Daoy (cell line): ENCODE measurements at places on chromosomes 7 and 10. TPM values are rescaled to one million over a fixed set of nuclear protein-coding genes. Genes with fewer than 3 reads are reported as not detected.

Gene MSANTD7
- 14.4 and 14.7 TPM in 2 replicates for total RNA-seq

Gene NAT16
- not detected in 2 replicates for total RNA-seq

Gene INHBA
- total RNA-seq, result 84.7 and 102 TPM in 2 replicates

Gene WASHC2C
- total RNA-seq, result 11.6 and 15.6 TPM in 2 replicates

Gene FAM25C
- not detected in 2 replicates for total RNA-seq

Gene FBXL13
- 3.1 and 8.3 TPM in 2 replicates for total RNA-seq

Gene GCK
- 0.46 TPM in 1 of 2 replicates, not detected in the other for total RNA-seq

Gene VGF
- 6.5 and 10.3 TPM in 2 replicates for total RNA-seq

Gene WNT16
- total RNA-seq, result 0.11 TPM in 1 of 2 replicates, not detected in the other

Gene PTPN20
- total RNA-seq, result not detected in 2 replicates

Gene SPDYE5
- not detected in 2 replicates for total RNA-seq

Gene DAGLB
- 20.0 and 21.5 TPM in 2 replicates for total RNA-seq

Gene MKLN1
- total RNA-seq, result 51.5 and 53.3 TPM in 2 replicates

Gene LIPF
- not detected in 2 replicates for total RNA-seq

Gene HMX2
- 1.1 and 1.3 TPM in 2 replicates for total RNA-seq

Gene CREM
- total RNA-seq, result 29.4 and 30.2 TPM in 2 replicates

Gene C7orf33
- not detected in 2 replicates for total RNA-seq

Gene DNAJC12
- 3.2 and 3.4 TPM in 2 replicates for total RNA-seq

Gene EBLN1
- total RNA-seq, result not detected in 2 replicates

Gene KIF11
- total RNA-seq, result 53.8 and 63.8 TPM in 2 replicates

Gene PLXNA4
- 0.69 and 5.5 TPM in 2 replicates for total RNA-seq

Gene SPDYE2B
- not detected in 2 replicates for total RNA-seq

Gene GPR37
- total RNA-seq, result 0.65 and 1.5 TPM in 2 replicates

Gene FIS1
- total RNA-seq, result 294 and 310 TPM in 2 replicates

Gene SFRP5
- total RNA-seq, result 3.0 and 6.7 TPM in 2 replicates

Gene GRM3
- not detected in 2 replicates for total RNA-seq

Gene VSTM2A
- 0.23 TPM in 1 of 2 replicates, not detected in the other for total RNA-seq

Gene MTERF1
- 6.7 and 12.2 TPM in 2 replicates for total RNA-seq

Gene TAS2R3
- total RNA-seq, result 0.17 TPM in 1 of 2 replicates, not detected in the other

Gene ACTL6B
- not detected in 2 replicates for total RNA-seq

Gene HMX3
- total RNA-seq, result 1.1 and 3.3 TPM in 2 replicates
